ENCODE measurements at places on chromosomes 1 and 21.
A peak's percentile ranks its signal among the peaks of the same experiment; 100 is the strongest.

DNA sequence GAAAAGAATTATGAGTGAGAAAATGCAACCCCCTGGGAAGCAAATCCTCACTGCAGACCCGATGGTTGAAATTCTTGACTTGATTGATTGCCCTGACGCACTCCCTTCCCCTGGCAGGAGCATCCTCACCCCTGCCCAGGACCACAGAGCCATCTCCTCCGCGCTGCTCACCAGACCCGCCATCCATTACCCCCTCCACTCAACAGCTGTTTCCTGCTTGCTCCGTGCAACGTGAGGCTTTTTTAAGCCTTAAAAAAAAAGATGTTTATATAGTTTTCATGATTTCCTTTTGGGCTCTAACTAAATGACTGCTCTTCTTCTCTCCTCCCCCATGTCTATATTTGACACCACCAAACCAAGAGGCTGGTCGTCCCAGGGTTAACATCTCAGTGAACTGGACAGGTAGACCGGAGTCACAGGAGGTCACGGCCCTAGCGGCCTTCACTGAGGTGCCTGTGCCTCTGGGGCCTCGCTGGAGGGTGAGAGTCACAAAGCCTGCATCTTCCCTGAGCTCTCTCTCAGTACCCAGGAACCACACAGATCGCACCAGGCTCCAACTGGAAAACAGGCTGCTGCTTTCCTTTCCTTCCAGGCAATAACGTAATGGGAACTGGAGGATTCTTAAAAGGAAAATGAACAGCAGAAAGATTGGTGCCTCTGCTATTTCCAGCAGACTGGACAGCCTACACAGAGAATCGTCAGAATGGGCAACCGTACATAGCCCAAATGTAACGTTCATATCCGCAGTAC is 49.8 kb downstream of the ZBTB18 start:
- DNase-seq = no peak

DNA sequence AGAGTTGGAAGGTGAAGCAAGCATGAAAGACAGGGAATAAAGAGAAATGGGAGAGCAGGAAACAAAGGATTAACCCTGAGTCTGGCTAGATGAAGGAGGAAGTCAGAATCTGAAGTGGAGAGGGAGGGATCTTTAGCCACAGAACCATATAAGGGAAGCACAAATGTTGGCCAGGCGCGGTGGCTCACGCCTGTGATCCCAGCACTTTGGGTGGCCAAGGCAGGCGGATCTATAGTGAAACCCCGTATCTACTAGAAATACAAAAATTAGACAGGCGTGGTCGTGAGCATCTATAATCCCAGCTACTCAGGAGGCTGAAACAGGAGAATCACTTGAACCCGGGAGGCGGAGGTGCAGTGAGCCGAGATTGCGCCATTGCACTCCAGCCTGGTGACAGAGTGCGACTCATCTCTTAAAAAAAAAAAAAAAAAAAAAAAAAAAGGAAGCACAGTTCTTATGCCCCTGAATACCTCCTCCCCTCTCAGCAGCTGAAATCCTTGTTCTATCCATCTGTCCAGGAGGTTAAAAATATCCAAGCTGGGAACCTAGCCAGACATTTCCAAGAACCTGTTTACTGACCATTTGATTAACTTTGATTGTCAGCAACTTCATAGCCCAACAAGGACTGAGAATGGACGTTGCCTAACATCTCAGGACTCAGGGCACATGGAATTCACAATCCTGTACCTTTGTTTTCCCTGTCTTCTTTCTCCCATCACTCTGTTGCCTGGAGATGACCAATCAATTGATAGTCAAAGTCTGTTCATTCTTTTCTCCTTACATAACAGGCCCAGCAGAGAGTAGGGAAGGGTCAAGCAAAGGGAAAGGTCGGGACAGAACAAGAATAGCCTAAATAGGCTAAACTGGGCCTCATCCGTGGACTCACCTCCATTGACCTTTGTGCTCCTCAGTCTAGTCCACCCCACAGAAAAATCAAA is 10.6 kb downstream of the TXNIP start:
- peak; percentile 55 for DNase-seq

- DNase-seq = no peak
Observed at GRCh38 chr1:175820456-175821025, 77.1 kb upstream of the TNR start.

- DNase-seq = no peak
Observed at GRCh38 chr21:17782051-17782450, 37.1 kb downstream of the C21orf91 start.

- peak; percentile 68 for DNase-seq
Observed at GRCh38 chr1:87292684-87293493, 35.8 kb upstream of the LMO4 start.

DNA sequence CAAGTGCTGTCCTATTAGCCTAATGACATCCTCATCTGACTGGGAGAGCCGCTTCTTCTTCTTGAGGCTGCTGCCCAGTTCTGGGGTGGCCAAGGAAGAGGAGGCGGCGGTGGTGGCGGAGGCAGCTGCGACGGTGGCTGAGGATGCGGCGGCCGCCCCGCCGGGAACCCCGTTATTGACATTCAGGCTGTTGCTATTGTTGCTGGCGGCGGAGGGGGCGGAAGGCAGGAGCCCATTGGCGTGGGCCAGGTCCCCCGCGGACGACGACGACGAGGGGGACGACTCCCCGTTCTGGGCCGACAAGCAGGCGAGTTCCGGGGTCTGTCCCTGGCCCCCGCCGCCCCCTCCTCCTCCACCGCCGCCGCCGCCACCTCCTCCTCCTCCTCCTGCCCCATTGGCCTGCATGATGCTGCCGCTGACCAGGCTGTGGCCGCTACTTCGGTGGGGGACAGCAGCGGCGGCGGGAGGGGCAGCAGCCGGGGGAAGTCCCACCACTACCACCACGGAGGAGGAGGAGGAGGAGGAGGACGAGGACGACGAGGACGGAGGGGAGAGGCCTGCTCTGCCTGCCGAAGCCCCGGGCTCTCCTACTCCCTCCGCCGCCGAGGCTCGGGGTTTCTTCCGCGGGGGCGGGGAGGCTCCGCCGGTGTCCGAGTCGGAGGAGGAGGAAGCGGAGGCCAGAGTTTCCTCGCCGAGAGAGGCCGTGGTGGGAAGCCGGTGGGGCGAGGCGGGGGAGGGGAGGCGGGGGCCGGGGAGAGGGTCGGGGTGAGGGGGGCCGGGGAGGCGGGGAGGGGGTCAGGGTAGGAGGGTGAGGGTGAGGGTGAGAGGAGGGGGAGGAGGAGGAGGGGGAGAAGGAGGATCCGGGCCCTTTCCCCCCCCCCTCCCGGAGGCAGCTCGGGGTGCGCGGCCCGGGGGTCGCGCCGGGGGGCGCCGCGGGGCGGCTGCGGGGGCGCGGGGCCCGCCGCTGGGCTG is 610 bp downstream of the WDR26 start:
- DNase-seq = peak; percentile 47

GRCh38 chr1:185719021-185719420 is 15.2 kb upstream of the HMCN1 start:
- no peak for DNase-seq

DNA sequence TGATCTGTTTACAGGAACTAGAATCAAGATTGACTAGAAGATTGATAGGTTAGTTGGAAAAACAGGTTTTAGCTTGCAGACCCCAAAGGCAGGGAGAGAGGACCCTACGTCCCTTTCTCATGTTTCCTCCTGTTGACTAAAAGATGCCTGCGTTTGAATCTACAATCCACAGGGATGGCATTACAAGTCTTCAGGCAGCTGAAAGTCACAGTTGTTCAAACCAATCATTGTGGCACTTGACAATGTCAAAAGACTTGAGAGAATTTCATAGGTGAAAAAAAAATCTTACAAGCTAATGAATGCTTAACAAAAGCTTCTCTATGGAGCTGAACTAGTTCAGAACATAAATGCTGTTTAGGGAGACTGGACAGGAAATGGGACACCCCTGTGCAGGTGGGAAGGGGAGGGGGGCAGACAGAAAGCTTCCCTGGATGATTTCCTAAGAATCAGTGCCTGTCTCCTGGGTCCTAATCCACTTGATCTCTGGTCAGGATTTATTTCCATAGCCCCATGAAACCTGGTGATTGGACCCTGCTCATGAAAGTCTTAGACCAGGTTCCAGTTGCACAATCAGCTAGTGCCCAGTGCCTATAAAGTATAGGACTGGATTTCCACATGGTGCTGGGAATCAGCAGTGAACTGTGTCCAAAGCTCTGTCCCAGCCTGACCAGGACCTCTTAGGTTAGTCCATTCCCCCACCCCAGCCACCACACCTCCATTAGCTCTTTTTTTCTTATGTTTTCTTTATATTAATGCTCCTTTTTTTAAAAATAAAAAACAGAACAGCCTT is 91.6 kb upstream of the BCAR3 start:
- DNase-seq = no peak

DNA sequence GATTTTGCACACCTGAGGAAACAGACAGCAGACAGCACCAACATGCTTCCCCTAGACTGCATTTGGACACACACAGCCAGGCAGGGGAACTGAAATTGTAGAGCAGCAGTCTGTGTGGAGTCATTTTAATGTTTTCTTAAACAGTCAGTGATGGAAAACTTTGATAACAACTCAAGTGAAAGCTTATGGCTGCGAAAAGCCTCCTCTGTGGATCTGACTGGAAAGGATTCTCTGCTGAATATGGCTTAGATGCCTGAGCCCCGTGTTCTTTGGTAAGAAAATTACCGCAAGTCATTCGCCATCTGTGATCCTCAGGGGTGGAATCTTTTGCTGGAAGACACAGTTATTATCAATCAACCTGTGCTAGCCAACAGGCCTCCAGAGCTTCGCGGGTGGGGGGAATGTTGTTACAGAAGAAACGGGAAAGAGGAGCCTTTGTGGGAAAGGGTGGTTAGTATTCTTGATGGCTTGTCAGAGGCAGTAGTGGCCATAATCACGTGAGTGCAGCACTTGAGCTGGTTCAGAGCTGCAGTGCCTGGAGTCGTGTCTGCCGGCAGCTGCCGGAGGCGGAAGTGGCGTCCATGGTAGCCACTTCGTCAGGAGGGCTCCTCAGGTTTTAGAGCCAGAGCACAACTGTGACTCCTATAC is 204.7 kb downstream of the ST6GALNAC3 start:
- no peak for DNase-seq

GRCh38 chr1:36352910-36353878 is 29.7 kb upstream of the EVA1B start:
- no peak for DNase-seq

DNA sequence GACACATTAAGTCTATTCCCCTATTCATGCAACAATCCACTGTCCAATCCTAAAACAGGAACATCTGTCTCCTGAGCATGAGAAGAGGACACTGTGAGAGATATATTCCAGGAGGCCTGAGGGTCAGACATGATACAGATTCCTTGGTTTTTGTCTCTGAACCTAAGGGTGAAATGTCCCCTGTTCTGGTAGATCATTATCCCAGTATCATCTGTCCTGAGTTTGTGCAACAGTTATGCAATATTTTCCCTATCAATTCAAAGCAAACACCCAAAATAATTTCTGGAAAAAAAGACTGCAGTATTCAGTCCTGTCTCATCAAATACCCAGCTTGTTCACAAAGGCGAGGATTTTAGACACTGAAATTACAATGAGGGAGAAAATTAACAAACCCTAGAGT is 61.4 kb downstream of the PRKAB2 start:
- DNase-seq = no peak

- no peak for DNase-seq
Observed at GRCh38 chr1:161071886-161072371, 2.2 kb upstream of the ARHGAP30 start.

DNA sequence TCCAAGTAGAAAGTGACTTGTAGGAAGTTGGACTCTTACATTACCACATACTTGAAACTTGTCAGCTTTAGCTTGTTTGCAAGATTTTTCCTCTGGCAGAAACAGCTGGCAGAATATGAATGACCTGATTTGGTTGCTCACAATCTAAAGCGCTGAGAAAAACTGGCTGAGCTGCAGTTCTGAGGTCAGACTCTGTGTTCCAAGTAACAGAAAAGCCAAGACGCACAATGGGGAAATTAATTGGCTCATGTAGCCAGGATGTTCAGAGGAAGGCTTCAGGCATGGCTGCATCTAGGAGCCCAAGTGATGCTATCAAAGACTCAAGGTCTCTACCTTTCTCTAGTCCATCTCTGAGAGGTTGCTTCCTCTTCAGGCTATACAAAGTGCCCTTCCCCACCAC is 27.0 kb downstream of the ALPL start:
- DNase-seq = no peak

- DNase-seq = no peak
Observed at GRCh38 chr1:221392453-221392852, 349.4 kb downstream of the DUSP10 start.

DNA sequence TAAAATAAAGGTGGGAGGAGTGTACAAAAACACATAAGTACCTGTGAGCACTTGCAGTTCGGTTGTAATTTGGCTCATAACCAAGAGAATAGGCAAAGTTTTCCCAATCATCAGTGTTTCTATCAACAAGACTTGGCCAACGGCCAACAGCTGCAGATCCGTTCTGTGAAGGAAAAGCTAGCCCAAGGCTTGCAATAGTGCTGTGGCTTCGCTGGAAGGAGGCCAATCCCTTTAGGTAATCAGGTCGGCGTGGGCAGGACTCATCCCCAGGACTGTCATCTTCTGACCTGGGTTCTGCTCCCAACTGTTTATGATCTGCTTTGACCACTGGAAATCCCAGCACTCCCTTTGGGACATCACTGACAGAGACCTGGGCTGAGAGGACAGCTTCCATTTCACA is 107.8 kb downstream of the LYST start:
- DNase-seq = no peak

DNA sequence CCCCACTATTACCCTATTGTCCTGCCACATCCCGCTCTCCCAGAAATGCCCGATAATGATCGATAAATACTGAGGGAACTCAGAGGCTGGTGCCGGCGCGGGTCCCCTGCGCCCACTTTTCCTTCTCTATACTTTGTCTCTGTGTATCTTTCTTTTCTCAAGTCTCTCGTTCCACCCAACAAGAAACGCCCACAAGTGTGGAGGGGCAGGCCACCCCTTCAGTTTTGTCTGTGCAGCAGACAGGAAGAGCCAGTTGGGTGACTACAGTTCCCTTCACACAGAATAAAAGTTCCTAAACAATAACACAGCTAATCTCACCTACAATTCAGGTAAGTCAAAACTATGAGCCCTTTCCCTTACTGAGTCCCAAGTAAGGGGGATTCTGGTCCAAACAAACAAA is 423.7 kb downstream of the SMYD3 start:
- DNase-seq = no peak

GRCh38 chr1:241063276-241063675 is 293.7 kb downstream of the RGS7 start:
- DNase-seq = no peak

DNA sequence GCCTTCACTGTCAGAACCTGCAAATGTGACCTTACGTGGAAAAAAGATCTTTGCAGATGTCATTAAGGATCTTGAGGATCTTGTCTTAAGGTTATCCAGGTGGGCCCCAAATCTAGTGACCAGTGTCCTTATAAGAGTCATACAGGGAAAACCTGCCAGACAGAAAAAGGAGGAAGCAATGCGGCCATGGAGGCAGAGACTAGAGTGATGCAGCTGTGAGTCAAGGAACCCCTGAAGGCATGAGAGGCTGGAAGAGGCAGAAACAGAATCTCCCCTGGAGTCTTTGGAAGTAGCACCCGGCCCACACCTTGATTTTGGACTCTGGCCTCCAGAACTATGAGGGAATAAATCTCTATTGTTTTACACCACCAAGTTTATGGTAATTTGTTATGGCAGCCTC is 36.5 kb upstream of the DNASE2B start:
- no peak for DNase-seq

- DNase-seq = no peak
Observed at GRCh38 chr1:168824418-168825065, 95.5 kb upstream of the DPT start.

GRCh38 chr1:46002551-46003150 is 129.8 kb downstream of the PIK3R3 start:
- no peak for DNase-seq
